Skeletal muscle cell (primary cell): ENCODE measurements at places on chromosomes 5 and 9.

GRCh38 chr5:65926276-65926783 is at the start of gene ERBIN:
Gene ERBIN, plus strand, starts transcription at chr5:65926575. Its CDS starts 66,144 bp downstream, at chr5:65992719.
- DNase-seq = peak; percentile 29

GRCh38 chr5:115543365-115544042 is 1.1 kb downstream of the FEM1C start:
- DNase-seq = no peak

DNA sequence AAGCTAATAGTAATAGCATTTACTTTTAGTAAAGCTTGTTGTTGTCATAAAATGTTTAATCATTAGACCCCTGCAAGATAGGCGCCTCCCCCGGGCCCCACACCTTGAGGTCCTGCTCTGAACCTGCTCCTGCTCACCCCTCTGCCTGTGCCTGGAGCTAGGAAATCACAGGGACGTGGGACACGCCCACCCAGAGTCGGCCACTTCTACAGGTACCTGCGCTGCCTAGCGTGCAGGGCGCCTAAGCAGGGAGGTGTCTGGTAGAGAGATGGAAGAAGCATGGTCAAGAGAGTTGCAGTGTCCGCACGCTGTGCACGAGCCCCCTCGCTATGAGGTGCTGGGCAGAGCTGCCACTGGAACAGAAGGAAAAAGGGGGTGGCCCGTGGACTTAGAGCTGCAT is 52.6 kb downstream of the HINT1 start:
- no peak for DNase-seq

- no peak for DNase-seq
These were observed 7.5 kb upstream of the PRLR start for GRCh38 chr5:35237580-35238376.

GRCh38 chr9:130340011-130340410 is 74.5 kb downstream of the HMCN2 start:
- no peak for DNase-seq

GRCh38 chr5:57718155-57718554 is 235.5 kb upstream of the ACTBL2 start:
- no peak for DNase-seq

GRCh38 chr9:114071197-114071795 is 6.8 kb downstream of the AMBP start:
- DNase-seq = no peak

DNA sequence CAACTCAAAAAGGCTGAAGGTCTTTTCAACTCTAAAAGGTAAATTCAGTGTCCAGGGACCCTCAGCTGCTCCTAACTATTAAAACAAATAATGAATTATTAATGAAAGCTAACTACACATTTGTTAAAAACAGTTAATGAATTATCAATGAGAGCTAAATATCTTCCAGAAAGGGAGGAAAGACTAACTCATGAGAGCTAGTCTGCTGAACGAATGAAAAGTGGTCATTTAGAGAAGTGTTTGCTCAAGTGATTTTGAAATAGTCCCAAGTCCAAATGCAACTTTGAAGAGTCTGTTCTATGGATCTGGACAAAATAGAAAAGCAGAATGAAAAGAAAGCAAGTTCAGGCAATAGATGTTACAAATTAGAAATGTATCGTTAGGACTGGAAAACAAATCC is 133.9 kb upstream of the SPEF2 start:
- no peak for DNase-seq

GRCh38 chr5:150428106-150428876 is 15.6 kb upstream of the CD74 start:
- DNase-seq = peak; percentile 3

GRCh38 chr9:108217431-108218349 is 638.1 kb downstream of the ACTL7B start:
- DNase-seq = no peak

- no peak for DNase-seq
These were observed 43.2 kb downstream of the BARX1 start for GRCh38 chr9:93911801-93912554.

- no peak for DNase-seq
These were observed 1.5 kb downstream of the RNF44 start for GRCh38 chr5:176535664-176536131.

GRCh38 chr9:100739208-100739607 is 161.3 kb downstream of the CAVIN4 start:
- DNase-seq = no peak
